ENCODE measurements at places on chromosomes 2 and 18.

DNA sequence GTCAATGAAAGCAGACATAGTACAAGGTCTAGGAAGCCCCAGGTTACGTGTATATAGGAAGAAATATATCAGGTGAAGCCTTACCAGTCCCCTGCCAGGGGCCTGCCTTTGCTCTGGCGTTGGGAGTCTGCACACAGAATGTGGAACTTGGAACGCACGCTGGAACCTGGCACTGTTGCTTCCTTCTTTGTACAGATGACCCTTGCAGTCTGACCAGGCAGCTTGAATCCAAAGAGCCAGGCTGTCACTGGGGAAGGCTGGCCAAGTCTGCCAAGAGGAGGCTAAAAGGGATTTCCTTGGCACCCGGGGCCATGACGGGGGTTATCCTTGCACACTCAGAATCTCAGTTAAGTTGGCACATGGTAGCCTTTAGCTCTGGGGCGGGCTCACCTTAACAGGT is 39.5 kb downstream of the TMEM247 start:
- DNase-seq, result no peak

DNA sequence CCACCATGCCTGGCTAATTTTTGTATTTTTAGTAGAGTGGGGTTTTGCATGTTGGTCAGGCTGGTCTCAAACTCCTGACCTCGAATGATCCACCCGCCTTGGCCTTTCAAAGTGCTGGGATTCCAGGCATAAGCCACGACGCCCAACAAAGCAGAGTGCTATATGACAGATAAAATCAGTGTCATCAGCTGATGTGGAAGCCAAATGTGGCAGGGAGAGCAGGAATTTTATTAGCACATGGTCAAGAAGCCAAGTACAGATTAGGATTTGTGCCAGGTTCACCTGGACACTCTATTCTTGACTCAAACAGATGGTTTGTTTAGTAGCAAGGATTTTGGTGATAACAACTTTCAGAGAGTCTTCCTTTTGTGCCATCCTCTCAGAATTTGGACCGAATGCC is 62.7 kb downstream of the LCLAT1 start:
- DNase-seq, result no peak

- no peak for DNase-seq
These were observed 40.8 kb downstream of the PRPF40A start for GRCh38 chr2:152676461-152676860.

DNA sequence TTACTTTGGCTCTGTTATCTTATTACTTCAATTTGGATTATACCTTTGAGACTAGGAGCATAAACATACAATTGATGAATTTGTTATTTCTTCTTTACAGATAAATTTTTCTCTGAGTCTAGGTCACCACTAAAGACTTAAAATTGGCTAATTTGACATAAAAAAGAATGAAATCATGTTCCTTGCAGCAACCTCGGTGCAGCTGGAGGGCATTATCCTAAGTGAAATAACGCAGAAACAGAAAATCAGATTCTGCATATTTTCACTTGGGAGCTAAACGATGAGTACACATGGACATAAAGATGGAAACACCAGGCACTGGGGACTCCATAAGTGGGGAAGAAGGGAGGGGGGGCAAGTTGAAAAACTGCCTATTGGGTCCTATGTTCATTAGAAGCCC is 172.8 kb upstream of the SESTD1 start:
- DNase-seq, result no peak

- peak; percentile 90 for DNase-seq
These were observed 101.7 kb upstream of the RBBP8 start for GRCh38 chr18:22831441-22831904.

- DNase-seq, result peak; percentile 97
These were observed 35.7 kb downstream of the CDC42EP3 start for GRCh38 chr2:37635504-37636380.

- DNase-seq, result peak; percentile 44
These were observed 110.2 kb downstream of the EPHA4 start for GRCh38 chr2:221461901-221462300.

- DNase-seq, result no peak
These were observed 352.1 kb upstream of the ZNF521 start for GRCh38 chr18:25704071-25704470.

DNA sequence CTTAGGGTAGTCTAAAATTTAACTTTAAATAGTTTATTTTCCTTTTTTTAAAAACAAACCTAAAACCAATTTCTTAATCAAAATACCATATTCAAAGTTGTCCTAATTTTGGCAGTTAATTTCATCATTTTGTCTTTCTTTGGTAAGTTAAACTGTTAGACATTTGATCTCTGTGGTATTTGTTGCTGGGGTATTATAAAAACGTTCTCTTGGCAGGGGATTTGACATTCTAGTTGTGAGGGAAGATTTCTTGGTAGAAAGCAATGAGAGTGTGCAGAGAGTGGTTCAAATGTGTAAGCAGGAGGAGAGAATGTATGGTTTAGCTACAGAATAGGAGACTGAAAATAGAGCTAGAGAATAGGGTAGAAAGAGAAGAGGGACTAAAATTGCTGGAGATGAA is 14.6 kb downstream of the GULP1 start:
- DNase-seq, result no peak

GRCh38 chr2:66729416-66730330 is 294.7 kb downstream of the MEIS1 start:
- peak; percentile 64 for DNase-seq

DNA sequence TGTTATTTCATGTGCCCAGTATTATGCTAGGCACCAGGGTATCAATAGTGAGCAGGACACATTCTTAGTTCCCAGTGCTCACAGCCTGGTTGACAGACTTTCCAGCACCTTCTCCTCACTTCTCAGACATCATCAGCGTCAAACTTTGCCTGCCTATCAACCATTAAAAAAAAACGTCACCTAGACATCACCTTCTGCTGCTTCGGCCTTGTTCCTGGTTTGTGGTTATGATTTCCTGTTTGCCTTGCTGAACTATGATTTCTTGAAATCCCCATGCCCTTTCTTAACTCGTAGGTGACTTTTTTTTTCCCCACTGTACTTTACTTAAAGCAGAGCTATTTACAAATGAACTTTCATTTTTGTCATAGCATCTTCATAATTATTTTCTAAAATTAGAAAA is 60.4 kb upstream of the NABP1 start:
- peak; percentile 51 for DNase-seq

DNA sequence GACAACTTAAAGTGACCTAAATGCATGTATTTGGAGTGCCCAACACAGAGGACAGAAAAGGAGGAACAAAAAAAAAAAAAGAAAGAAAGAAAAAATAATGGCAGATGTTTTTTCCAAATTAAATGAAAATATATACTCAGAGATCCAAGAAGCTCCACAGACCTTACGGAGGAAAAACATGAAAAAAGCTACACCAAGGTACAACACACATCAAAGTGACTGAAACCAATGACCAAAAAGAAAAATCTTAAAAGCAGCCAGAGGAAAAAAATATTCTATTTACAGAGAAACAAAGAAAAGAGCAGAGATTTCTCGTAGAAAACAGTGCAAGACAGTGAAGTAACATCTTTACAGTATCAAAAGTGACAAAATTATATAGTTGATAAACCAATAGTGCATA is 5.1 kb downstream of the FANCL start:
- no peak for DNase-seq

GRCh38 chr2:72908741-72909140 is 8.6 kb upstream of the EMX1 start:
- DNase-seq, result no peak

- peak; percentile 81 for DNase-seq
These were observed 157.5 kb upstream of the SESTD1 start for GRCh38 chr2:179422037-179422643.

DNA sequence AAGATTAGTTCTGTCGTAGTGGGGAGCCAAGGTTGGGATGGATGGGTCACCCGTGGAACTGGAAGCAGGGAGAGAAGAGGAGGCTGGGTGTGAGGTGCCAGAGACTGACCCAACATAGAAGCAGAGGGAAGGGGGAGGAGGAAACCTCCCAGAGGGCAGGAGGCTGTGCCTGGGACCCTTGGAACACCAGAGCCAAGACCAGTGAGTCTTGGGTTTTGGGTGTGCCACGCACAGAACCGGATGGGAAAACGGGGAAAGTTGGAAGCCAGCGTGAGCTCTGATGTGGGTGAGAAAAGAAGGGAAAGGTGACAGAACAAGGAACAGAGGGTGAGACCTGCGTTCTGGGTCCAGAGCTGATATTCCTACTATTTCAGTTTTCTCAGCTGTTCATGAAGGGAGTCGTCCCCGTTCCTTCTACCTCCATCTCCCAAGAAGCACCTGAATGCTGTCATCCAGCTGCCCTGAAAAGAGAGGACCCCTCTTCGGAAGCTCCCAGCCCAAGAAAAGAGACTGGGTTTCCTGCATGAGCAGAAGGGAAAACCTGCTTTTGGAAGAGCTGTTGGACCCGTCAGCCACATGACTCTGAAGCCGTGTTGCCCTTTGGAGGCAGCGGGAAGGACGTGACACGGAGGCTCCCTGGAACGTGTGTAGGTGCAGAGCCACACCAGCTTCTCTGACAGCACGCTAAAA is 250.1 kb downstream of the NDUFA10 start:
- DNase-seq, result no peak

GRCh38 chr2:200136655-200137054 is 169.8 kb upstream of the SPATS2L start:
- DNase-seq, result no peak

- DNase-seq, result no peak
These were observed 165.5 kb upstream of the HAAO start for GRCh38 chr2:42957861-42958301.

DNA sequence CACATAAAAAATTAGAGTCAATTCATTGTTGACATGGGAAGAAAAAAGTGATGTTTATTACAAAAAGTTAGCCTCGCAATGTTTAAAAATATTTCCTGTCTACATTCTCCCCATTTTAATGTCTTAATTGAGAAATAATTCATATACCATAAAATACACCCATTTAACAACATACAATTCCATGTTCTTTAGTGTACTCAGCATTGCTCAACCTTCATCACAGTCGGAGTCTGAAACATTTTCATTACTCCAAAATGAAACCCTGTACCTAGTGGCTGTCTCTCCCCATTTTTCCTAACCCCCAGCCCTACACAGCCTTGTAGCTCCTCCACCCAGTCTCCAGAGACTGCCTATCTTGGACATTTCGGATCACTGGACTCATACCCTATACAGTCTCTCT is 103.9 kb upstream of the CBLN2 start:
- no peak for DNase-seq

GRCh38 chr2:189076572-189076971 is 102.4 kb downstream of the COL3A1 start:
- peak; percentile 5 for DNase-seq

- no peak for DNase-seq
These were observed 85.4 kb downstream of the DLGAP1 start for GRCh38 chr18:4369705-4370104.
